ENCODE measurements at places on chromosomes 1 and 21.

- DNase-seq = no peak
These were observed 56.0 kb upstream of the NBPF3 start for GRCh38 chr1:21383785-21384401.

DNA sequence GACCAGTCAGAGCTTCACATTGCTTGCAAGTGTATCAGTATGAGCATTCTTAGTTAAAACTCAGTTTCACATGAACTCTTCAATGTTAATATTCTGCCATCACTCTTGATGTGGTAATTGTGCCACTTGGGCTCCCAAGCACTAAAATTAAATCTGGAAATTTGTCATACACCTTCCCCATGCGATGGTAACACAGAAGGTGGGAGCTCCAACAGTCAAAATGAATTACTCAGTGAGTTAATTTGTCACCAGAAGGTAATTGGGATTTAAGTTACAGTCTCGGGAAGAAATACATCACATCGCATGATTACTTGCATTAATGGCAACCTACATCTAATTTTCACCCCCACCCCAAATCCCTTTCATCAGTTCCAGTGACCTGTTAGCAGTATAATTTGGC, 376.5 kb upstream of the DAB1 start:
- no peak for DNase-seq

- no peak for DNase-seq
These were observed 914.3 kb upstream of the NCAM2 start for GRCh38 chr21:20083925-20084324.

- no peak for DNase-seq
These were observed 57.2 kb downstream of the CDK18 start for GRCh38 chr1:205561501-205562203.

DNA sequence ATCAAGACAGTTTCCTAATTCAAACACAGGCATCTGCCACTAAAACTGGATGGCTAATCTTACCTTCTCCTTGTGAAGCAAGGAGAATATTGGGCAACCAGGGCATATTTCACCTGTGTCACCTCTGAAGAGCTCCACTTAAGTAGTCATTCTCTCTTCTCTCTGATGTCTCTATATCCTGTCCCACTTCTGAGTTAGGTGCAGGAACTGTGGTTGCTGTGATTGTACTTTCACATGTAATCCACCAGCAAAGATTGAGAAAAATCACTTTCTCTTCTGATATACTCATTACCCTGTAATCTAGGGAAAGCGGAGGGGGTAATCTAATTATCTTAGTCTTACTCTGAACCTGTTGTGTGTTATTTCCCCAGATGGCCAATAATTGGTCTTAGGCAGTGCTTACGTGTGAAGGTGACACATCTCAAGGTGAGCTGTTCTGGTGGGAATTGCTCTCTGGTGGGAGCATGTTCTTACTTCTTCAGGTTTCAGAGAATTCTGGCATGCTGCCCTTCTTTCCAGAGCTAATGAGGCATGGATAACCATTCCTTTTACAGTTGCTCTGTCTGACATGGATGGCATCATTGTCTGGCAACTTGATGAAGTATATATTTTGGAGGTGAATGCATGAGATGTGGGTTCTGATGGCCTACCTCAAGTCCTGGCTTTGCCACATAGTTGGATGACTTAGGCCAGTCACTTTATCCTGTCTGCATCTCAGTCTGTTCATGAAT, 12.0 kb downstream of the XCL2 start:
- DNase-seq = peak; percentile 29

DNA sequence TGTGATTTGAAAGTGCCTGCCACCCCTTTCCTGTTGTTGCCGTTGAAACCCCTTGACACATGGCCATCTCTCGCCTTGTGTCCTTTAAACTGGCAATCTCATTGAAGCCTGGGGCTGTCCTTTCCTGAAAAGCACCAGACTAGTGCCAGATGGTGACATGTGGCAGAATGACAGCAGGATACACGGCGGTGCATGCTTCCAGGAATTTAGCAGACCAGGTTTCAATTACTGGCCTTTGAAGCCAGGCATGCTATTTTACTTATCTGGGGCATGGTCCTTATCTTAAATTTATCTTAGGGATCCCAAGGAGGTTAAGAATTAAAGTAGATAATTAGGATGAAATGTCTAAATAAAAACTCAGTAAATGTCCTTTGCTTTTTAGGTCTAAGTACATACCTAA, 15.2 kb downstream of the PLPPR4 start:
- DNase-seq = peak; percentile 96

DNA sequence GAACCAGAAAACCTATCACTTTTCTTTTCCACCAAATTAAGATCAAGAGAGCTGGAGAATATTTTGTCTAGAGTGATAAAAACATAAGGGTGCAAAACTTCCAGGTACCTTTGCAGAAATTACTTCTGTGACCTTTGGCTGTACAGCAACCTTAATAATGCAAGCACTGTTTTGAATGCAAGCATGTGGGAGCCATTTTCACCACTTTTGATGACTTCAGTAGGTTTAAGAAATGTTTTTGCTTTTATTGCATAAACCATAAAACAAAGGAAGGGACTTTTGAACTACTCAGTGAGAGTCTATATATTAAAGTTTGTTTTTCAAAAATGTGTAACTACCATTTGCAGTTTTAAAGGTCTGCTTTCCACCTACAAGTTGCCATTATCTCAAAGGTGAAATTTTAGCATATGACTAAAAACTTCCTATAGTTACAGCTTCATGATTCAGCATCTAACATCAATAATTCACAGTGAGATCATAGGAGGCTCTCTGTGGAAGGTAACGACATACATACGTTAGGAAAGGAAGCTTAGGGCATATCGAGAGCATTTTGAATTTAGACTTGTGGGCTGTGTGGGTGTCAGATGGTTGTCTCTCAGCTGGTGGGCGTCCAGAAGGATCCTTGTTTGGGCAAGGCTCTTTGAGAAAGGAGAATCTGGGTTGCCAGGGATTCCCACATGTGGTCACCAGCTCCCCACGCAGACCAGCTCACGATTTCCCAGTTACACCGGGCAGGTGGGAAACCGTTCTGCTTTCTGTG, 1.1 kb upstream of the GADD45A start:
- no peak for DNase-seq

DNA sequence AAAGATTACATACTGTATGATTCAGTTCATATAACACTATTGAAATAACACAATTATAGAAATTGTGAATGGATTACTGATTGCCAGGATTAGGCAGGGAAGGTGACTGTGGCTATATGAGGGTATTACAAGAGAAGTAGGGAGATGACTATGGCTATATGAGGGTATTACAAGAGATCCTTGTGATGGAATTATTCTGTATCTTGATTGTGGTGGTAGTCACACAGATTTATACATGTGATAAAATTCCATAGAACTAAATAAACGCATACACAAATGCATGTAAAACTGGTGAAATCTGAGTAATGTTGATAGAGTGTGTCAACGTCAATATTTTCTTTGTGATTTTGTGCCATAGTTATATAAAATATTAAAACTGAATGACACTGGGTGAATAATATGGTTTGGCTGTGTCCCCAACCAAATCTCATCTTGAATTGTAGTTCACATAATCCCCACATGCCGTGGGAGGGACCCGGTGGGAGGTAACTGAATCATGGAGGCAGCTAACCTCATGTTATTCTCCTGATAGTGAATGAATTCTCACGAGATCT, 615.6 kb upstream of the PKN2 start:
- DNase-seq = no peak

- DNase-seq = no peak
These were observed 250.9 kb downstream of the SIPA1L2 start for GRCh38 chr1:232379063-232379434.

DNA sequence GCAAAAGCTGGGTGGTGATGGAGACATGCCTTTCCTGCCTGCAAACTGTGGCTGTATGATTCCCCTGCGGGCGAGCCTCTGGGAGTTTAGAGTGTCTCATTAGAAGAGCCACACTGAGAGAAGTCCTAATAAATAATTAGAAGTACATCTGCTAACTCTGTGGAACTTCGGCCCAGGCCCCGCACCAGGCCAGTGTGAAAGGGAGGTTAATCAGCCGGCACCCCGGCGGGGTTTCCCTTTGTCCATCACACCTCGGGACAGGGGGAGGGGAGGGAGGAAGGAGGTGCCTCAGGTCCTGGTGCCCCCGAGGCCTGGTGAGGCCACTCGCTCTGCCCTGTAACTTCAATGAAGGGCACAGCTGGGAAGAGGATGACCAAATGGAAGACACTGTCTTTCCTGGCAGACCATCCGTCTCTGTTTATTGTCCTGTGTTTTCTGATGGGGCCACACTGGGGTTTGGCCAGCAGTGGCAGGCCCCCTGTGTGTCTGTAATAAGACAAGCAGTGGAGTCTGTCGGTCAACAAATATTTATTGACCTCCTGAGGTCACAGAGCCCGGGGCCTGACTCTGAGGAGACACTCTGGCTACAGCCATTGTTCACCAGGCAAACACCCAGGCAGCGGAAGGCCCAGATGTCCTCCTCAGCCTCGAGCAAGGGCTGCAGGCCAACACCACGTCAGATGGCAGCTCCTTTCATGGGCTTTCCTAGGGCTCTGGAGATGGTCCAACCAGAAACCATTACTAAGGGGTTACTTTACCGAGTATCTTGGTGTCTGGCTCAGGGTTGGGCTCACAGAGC, 267.5 kb upstream of the RAB4A start:
- DNase-seq = no peak

DNA sequence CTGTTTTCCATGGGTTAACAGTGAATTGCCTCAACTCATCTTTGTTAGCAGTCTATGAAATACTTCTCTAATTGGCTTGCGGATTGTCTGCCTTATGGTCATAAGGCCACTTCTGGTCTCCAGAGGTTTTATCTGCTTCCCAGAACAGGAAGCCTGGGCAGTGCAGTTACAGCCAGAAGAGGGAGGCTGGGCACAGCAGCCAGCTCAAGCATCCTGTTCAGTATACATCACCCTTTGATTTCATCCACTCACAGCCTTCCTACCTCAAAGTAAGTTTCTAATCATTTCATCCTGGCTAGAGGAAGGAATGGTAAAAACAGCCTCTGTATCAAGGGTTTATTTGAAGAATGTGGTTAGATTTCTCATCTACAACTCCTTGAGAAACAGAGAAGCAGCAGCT, 311.5 kb upstream of the DEPDC1 start:
- DNase-seq = no peak

GRCh38 chr1:110281363-110282290, 57.5 kb upstream of the RBM15 start:
- DNase-seq = no peak

GRCh38 chr21:34085129-34085528, 11.8 kb downstream of the MRPS6 start:
- DNase-seq = no peak

DNA sequence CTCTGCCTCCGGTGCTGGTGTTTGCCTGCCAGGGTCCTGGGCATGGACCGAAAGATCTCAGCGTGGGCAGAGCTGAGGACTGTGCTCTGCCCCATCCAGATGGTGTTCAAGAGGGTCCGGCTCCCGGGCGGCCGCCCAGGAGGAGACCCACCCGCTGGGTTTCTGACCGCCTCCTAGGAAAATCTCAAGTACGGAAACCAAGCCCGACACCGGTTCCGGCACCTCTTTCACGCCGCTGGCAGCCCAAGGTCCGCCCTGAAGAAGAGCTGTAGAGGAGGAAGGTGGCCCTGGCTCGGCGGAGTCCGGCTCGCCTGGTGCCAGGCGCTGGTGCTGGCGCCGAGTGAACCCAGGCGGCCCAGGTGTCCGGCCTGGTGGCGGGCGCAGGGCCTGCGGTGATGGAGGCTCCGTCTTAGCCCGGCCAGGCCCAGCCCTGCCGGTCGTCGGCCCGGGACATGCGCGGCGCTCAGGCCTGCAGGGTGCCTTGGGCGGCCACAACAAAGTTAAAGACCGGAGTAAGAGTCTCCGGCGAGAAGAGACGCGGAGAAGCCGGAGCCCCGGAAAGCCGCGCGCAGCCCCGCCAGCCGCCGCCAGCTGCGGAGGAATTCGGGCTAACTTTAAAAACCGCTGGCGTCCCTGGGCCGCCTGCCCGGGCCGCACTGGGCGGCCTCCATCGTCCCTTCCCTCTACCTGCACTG, 1.5 kb downstream of the GRIK3 start:
- DNase-seq = no peak
